ENCODE measurements at places on chromosomes 2 and 18. TPM values are rescaled to one million over a fixed set of nuclear protein-coding genes. Genes with fewer than 3 reads are reported as not detected.

The PLEK gene
- 7.4 TPM for total RNA-seq

The C1GALT1C1L gene
- 1.8 TPM for total RNA-seq

The SERPINB4 gene
- total RNA-seq, result not detected

GRCh38 chr2:184920451-184920965 is 322.2 kb downstream of the ZNF804A start:
- DNase-seq, result no peak

DNA sequence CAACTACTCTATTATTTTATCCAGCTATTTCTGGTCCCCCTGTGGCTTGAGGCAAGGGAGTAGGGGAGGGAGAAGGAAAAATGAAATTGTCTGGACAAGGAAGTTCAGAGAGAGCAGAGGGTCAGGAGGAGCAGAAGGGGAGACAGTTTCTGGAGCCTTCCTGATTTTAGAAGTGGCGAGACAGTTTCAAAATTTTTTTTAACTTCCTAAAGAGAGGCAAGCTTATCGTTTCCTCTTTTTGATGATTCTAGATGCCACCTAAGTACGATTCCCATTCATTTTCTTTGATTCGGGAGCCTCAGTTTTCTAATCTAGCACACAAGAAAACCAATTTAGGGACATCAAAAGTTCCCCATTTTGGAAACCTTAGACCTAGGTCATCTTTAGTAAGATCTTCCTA is 96.9 kb upstream of the B3GNT2 start:
- no peak for DNase-seq

DNA sequence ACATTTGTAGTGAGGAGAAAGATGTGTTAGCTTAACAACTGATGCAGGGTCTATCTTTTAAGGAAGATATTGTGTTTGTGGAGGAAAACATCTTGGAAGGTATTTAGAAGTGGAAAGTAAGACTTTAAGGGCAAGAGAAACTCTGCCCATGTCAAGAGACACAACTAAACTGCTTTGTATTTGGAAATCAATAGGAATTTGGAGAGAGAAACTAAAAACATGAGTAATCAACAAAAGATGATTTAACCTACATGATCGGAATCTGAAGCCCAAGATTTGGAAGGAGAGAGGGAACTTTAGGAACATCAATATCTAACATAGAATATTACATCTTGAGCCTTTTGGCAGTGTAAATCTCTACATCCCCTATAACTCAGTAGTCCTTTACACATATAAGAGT is 184.2 kb upstream of the COL3A1 start:
- DNase-seq, result no peak

- DNase-seq, result no peak
These were observed 539 bp downstream of the CYP27A1 start for GRCh38 chr2:218782528-218782844.

DNA sequence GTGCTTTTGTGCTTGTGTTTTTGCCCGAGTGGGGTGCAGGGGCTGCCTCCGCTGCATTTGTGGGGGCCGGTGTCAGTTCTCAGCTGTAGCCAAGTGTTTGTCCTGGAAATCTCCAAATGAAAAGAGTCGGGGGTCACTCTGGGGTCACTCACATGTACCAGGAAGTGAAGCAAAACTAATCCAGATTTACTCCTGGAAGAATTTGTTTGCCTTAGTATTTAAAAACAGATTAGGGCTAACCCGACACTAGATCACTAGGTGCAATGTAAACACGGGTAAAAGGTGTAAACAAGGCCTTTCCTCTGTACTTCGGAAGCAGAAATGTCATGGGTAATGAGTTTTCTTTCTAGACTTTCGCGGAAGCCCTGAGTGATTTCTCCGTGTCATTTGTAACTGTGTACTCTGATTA is 50.3 kb downstream of the GBX2 start:
- no peak for DNase-seq

DNA sequence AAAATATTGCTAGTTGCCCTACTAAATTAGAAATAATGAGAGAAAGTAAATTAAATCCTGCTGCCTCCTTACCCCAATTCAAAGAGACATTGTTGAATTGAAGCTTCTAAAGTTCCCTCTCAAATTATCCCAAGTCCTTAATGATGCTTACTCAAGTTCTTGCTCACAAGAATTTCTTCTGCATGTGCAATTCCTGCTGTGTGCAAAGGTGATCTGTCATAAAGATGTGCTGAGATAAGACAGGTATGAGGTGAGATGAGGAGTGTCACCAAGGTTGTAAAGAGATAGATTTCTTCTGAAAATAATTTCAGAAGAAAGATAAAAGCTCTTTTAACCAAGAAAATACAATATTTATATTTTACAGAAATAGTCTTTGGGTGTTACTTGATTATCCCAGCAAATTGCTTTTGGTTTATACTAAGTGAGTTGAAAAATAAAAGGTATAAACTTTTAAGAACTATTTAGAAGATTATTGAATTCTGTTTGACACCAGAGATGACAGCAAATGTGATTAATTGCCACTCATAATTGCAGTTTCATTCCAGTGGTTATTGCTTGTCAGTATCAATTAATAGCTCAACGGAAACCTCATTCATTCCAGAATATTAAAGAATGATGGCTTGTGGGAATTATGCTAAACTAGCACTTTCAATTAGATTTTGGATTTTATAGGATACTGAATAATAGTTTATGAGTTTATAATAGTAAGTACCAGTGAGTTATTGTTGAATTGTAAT is 674.3 kb downstream of the STK39 start:
- DNase-seq, result no peak

DNA sequence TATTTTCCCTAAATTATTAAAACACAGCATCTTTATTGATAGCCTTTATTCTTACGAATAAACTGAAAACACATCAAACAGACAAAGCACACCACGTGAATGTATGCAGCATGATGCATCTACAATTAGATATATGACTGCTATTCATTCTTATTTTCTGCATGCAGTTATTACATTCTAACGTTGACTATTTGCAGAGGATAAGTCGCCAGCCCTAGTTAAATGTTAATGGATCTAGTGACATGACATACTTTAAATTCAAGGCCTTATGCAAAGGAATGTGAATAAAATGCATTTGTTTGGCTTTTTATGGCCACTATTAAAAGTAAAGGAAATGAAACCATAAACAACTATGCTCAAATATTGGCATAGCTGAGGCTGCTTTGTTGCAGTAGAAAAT is 172.4 kb downstream of the MAP2 start:
- DNase-seq, result no peak

DNA sequence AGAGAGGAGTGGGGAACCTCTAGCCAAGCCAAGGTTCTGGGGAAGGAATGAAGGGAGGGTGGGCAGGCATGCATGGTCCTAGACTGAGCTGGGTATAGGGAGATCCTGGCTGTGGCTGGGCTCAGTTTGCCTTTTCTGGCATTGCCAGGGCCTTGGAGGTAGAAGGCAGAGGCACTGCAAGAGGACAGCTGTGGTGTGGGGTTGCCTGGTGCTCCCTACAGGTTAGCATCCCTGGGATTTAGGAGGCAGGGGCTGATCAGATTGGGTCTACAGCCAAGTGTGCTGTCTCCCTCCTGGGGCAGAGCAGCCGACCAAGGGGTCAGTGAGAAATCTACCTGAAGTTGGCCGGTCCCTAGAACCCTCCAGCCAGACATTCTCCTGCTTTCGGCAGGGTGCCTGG is 15.9 kb downstream of the ABCG8 start:
- no peak for DNase-seq

DNA sequence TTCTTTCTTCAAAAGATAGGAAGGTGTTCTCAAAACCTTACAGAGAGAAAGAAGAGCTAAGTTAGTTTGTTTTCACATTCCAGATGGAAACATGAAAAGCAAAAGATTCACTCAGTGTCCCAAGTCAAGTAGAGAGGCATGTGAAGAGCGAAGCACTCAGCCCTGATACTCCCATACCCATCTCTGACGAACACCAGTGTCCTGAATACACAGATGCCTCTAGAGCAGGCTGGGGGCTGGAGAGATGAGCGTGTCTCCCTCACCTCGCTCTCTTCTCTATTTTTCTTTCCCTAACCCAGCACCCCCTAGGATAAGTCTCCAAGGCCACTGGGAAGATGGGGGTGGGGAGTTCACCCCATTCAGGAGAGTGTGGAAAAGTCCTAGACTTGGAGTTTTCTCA is 227.8 kb downstream of the TMEM163 start:
- DNase-seq, result no peak

Data from sigmoid colon (tissue), 7 donors.